NCI-H187 treated with DMSO at 0.1 percent for 48 hours (cell line): ENCODE measurements at places on chromosomes 2 and 18.

DNA sequence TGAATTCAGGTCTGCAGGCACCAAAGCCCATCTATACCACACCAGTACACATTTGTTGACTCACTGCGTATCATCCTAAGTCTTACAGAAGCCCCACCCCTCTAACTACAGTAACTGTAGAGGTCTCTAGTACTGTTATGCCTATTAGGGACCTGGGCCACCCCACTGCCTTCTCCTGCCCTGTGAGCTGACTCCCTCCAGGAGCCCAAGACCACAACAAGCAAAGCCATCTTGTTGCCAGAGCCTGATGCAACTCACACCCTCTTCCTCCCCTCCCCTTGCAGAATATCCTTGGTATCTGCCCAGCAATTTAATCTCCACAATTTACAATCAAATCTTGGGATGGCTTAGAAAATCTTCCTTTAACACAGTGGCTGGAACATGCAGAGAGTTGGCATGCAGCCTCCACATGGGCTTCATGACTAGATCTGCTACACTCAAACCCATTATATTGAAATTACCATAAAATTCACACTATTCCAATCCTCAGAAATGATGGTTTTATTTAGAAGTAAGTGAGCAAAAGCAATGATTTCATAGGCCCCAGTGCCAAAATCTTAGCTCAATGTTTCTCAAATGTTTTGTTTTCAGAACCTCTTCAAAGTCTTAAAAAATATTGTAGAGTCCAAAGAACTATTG, 17.7 kb upstream of the CYP1B1 start:
- no peak for DNase-seq

DNA sequence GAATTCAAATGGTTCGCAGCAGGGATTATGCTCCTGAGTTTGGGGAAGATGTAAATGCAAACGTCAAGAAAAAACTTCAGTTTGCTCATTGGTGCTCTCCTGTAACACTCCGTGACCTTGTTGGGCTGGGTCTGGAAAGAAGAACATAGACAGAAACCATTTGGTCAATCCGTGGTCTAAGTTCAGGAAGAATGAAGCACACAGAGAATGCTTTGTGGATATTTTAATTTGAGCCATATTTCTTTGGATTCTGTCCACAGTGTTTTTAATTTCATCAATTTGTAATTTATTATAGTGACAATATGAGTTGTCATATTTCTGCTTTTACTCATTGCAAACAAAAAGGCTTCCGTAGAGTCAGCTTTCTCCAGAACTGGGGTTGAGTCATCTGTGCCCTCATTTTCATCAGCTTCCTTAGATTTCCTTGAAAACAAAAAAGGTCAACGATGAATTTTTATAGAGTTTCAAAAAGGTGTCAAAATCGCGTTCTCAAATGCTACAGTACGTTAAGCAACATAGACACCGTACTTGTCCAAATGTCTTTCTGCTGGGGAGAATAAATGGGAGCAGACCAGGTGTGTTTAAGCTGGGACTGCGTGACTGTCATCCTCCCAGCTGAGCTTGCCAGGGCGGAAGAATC, 606.4 kb downstream of the RNF144A start:
- DNase-seq: no peak

- DNase-seq: no peak
These were observed at the start of gene CDKL4 for GRCh38 chr2:39243469-39244123. Gene CDKL4 (minus strand): TSS chr2:39243970.

DNA sequence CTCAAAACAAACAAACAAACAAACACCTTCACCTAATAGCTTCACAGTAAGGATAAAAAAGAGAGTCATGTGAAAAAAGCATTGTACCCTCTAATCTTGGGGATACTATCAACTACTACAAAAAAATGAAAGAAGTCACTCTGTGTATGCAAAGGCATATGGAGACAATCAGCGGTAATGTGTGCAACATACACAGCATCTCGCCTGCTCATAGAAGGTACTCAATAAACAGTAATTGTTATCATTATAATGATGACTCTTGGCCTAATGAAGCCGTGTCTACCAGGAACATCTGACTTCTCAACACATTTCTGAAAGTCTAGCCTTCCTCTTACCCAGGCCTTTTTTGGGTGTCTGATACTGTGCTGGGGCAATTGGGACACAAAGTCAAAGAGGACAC, 55.3 kb downstream of the MYCN start:
- DNase-seq: no peak

DNA sequence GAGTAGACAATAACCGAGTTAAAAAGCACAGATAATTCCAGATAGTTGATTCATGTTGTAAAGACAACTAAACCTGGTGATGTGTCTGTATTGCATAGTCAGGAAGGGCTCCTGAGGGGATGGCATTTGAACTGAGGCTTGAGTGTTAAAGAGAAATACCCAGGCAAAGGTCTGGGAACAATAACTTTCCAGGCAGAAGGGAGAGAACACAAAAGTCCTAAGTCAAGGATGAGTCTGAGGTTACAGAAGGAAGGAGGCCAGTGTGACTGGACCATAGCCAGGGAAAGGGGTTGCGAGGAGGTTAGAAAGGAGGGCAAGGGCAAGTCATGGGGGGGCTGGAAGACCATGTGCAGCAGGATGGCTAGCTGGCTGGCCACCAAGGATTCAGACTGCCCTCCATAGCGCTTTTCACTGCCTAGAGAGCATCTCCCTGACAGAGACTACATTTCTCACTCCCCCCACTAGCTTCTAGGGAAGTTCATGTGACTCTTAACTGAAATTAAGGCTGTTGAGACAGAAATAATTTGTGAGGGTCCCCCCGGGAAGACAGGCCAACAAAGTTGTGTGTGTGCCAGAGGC, 135.5 kb upstream of the CREB1 start:
- no peak for DNase-seq

DNA sequence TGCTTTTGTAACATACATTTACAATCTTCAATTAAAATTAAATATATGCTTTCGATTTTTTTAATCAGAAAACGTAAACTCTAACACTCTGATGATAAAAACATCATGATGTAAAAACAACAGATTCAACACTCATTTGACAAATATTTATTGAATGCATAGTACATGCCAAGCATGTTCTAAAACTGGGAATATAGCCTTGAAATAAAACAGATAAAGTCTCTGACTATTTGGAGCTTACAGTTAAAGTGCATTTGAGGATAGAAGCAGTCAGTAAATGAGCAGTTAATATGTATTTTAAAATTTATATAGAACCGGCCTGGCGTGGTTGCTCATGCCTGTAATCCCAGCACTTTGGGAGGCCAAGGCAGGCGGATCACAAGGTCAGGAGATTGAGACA, 47.8 kb downstream of the TMX3 start:
- no peak for DNase-seq

DNA sequence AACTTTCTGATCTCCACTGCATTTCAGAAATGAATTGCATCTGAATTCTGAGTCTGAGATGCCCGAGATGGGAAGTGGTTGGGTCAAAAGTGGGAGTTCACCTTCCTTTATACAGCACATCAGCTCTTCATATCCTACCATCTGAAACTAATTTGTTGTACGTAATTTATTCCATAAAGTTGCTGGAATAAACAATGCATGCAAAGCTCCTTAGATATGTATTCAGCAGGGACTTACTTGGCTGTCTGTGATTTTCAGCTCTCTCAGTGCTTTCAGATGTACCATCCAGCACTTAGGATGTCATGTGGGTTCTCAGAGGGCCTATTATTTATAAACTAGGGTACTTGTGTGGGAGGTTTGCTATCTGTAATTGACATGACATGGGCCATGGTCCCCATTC, 46.9 kb upstream of the EFEMP1 start:
- DNase-seq: no peak

DNA sequence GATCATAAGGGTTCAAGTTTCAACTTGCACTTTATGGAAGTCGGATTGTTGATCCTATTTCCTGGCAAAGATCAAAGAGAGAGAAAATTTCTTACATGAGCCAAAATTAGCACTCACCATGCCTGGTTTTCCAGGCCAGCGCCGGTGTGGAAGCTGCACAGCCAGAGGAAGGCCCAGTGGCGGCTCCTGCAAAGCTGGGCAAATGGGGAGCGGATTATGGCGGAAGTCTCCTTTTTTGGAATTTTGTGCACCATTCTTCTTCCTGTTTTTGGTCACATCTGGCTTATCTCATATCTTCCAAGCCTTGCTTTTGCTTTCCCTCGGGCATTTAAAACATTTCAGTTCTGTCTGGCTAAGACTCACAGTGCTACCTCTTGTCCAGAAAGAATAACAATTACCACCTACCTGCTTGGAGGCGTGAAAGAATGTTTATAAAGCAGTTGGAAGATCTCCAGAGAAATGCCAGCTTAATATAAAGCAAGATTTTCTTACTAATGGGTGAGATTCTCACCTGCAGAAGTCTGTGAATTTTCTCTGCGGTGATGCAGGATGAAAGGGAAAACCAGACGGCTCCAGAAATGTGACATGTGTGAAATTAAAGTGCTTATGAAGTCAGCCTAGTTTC, 94.3 kb downstream of the ASAP2 start:
- no peak for DNase-seq

- no peak for DNase-seq
These were observed 88.5 kb downstream of the RTTN start for GRCh38 chr18:70116949-70117348.

DNA sequence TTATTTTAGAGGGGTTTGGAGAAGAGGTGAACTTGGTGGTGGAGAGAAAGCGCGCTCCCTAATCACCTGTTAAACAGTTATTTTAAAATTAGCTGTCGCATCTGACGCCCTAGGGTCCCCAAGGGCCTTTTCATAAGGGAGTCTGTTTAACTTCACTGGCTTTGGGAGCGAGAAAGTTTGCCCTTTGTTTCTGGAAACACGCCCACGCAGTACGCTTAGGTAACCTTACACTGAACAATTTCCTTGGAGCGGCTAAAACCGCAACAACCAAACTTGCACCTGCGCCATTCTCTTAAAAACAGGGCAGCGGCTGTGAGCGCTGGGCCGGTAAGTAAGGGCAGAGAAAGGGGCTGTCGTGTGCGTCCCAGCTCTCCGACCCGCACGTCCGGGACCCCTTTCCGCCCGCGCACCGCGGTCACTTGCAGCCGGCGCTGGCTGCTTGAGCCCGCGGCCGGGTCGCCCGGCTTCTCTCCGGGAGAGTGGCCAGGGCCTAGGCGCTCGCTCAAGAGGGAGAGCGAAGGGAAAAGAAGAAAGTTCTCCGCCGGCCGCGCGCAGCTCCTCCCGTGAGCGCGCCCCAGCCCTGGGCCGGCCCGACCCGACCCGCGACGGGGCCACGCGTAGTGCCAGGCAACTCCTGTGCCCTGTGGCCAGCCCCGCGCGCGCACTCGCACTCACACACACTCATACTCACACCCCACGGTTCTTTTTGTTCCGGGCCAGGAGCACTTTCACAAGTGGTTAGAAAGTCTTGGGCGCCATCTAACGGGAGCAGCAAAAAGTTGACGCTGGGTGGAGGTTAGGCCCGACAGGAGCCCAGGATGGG, 19.2 kb downstream of the POU3F3 start:
- DNase-seq: no peak
